ENCODE measurements at places on chromosomes 2 and 18.

DNA sequence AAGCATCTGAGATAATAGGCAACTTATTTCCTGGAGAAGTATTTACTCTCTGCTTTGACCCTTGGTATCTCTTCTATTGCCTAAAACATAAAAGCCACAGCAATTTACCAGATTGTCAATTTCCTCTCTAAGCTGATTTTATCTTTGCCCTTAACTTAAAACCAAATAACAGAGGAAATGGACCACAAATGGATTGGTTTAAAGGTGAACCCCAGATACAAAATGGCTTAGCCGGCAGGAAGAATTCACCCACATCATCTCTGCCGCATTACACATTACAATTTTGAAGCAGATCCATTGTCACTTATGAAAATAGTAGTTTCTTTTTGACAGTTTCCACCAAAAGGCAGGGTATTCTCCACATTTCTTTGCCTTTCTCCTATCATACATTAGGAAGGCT lies 585.8 kb upstream of the CHAC2 start:
- no peak for DNase-seq

GRCh38 chr2:12816379-12817306 lies 99.9 kb downstream of the TRIB2 start:
- DNase-seq = no peak

DNA sequence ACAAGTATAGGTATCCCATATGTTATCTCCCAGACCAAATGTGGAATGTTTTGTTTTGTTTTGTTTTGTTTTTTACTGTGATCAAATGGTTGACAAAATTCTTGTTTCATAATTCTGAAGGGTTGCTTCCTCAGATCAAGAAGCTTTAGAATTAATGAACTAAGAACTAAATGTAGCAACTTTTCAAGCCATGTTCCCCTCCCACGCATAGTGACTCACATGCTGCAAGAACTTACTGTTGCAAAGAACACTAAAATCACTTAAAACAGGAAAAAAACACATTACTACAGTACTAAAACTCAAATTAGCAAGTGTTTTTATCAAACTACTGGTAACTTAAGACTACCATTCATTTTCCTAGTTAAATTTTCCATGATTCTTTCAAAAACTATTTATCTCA lies 30.6 kb downstream of the HNRNPLL start:
- no peak for DNase-seq

- no peak for DNase-seq
Observed at GRCh38 chr18:70036771-70037347, 89.2 kb upstream of the CD226 start.

DNA sequence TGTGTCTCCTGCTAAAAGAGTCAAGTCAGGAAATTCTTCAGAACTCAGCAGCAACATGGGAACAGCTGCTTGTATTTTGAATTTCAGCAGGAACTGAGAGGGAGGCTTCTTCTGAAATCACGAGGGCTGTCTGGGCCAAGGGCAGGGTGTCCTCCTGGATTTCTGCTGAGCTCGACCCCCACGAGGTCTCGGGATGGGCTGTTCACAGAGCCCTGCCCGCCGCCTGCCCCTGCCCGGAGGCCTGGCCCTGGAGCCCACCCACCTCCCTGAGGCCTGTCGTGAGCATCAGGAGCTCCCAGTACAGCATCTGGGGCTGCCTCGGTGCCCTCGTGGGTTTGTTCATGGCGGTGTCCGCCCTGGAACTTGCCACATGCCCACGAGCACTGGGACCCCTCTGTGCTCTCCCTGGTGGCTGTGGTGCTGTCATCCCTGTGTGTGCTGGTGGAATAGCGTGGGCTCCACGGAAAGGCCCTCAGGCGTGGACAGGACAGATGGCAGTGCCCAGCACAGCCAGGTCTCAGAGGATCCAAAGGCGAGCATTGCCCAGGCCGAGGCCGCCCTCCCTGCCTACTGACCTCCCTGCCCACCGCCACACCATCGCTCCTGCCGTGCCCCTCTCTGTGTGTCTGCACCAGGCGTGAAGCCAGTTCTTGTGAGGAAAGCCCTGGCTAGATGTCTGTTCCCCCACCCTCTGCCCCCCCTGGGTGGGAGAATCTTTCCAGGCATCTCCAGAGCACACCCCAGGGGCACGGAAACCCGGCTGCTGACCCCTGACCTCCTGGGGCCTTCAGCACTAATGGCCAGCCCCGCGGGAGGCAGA lies 25.9 kb downstream of the RAMP1 start:
- DNase-seq = peak; percentile 10

DNA sequence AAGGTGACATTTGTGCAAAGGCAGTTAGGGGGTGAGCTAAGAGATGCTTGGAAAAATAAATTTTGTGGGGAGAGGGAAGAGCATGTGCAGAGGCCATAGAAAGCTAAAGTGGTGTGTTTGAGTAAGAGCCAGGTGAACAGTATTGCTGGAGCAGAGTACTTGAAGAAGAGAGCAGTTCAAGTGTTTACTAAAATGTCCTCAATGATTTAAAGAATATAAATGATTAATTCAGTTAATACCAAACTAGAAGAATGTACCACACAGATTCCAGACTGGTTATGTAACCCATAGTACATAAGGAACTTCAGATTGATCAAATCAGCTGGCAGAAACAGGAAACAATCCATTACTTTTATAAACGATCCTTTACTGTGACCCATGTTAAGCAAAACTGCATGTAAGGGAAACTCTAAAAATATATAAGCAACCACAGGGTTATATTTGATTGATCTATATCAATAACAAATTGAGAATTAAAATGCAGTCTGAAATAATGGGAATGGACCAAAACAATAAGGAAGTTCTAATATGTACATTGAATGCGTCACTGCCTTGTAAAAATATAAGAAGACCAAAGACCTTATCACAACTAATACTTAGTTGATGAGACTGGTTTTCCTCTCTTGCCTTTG lies 76.9 kb downstream of the LDAH start:
- DNase-seq = no peak

DNA sequence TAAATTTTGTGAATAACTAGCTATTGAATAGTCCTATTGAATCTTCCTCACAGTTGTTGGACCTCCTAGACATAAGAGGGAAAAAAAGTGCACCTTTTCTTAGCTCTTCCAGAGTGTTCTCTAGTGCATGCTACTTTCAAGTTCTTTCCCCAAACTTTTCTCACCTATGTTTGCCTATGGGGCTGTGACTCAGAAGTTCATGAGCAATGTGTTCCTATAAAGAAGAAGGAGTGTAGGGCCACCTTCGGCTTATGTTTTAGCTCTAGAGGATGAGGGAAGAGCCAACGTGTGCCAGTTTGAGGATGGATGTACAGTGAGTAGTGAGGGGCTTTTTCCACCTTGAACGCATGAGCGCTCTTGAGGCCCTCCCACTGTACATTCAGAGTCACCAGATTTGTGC lies 27.0 kb upstream of the HNMT start:
- no peak for DNase-seq

DNA sequence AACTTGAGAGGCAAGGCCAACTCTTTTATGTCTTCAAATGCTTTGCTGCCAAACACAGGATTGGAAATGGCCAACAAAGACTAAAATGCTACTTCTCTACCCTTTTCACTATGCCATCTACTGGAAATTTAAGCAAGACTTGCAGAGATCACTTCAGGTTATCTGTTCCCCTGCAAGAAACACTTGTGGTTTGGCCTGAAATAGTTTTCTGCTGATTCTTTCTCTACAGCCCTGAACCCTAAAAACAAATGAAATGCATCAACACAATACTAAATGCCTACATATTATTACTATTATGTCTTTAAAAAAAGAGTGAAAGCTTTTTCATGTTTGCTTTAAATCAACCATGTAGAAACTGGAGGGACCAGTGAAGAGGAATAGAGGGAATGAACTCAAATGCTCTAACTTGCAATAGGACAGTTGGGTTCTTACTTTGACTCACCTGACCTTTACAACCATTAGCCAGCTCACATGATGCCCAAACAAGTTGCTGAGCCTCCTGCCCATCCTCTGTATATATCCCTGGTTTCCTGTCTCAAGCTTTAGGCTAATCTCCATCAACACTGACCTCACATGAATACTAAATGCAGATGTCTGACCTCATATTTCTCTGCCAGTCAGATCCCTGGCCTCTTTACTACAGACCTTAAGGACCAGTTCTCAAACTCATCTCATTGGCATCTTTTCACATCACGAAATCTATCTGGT lies 17.5 kb upstream of the ADAM17 start:
- no peak for DNase-seq

DNA sequence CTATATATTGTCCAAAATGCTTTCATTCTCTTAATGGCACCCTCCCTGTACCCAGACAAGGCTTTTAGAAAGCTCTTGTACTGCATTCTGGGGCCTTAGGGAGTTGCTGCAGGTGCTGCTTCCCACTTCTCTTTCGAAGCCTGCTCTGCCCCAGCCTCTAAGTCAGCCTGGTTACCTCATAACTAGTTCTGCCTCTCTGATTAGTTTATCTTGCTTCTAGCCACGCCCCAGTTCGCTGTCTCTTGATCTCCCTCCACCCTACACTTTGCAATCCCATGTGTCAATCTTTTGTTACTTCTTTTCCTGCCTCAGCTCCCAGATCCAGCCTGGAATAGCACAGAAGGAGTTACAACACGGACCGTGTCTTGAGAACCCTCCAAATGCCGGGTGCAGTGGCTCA lies 13.8 kb upstream of the NCOA1 start:
- DNase-seq = no peak

DNA sequence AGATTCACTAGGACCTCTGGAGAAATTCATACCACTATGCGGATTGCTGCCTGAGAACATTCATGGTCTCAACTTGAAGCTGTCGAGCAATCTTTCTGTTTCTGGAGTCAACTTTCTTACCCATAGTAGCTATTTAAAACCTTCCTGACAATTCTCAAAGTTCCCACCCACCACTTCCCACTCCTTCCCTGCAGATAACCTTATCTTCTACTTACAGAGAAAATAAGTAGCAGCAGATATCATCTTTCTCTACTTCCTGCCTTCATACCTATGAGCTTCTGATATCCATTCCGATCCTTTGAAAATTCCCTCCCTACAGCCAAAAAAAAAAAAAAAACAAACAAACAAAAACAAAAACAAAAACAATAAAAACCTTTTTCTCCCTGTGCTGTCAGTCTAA lies 81.2 kb upstream of the CYRIA start:
- no peak for DNase-seq

DNA sequence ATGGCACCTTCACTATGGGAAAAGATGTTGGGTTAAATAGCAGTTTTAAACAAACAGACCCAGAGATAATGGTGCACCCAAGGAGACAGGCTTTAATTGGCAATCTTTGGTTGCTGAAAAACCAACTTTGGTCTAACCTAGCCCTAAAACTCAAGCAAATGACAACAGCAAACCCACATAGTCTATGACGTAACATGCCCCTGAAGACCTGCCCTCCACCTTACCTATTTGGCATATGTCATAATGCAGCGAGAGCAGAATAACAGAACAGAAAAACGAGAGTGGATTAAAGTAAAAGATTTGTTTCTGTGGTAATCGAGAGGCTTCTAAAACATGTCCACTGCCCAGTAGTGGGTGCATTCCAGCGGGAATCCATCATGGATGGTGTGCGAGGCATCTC lies 200.7 kb downstream of the DCDC2C start:
- no peak for DNase-seq

- DNase-seq = no peak
Observed at GRCh38 chr2:33307659-33308270, 168.7 kb upstream of the RASGRP3 start.

- DNase-seq = no peak
Observed at GRCh38 chr2:157337978-157338377, 12.4 kb upstream of the ERMN start.

DNA sequence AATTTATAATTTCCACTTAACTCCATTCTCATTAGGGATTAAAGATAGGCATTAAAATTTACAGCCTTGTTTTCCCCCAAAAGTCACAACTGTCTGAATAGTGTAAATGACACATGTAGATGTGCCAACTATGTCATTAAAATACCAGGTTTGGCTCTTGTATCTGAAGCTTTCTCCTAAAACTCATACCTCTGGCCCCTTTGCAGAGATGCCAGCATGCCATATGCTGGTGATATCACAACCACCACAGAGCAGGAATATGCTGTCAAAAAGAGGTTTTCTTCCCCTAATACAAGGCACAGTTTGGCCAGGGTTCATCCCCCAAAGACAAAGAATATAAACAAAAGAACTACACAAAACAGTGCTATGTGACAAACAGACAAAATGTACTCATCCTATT lies 65.4 kb downstream of the REV1 start:
- no peak for DNase-seq

DNA sequence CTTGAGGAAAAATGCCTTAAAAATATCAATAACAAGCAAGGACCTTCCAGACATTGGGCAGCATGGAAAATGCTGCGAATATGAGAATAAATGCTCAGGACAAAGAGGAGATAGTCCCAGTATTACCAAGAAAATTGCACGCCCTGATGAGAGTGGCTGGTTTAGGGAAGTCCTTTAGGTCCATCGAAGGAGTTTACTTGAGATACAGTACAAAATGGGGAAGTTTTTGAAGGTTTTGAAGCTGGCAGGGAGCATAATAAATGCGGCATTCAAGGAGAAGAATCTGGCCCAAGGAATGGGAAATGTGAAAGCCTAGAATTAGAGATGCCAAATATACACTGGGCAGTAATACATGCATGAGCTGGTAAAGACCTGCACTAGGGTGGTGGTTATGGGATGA lies 90.2 kb upstream of the SPATS2L start:
- no peak for DNase-seq

DNA sequence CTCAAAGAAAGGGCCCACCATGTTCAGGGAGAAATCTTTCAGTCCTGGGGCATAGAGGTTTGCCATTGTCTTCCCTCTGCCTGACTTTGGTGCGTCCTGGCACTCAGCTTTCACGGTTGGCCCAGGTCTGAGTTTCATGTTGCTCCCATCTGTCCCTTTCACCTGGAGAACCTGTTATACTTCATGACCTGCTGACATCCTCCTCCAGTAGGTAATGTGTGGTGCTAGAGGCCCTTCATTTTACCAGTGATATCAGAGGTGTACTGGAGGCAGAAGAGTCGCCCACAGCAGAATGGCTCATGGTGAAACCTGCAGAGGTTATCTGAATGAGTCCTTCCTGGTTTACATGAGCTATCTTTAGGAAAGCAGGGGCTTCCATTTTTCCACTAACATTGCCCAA lies 128.8 kb upstream of the DLX2 start:
- DNase-seq = no peak

GRCh38 chr18:46067438-46068007 lies 4.5 kb downstream of the PSTPIP2 start:
- no peak for DNase-seq

- no peak for DNase-seq
Observed at GRCh38 chr2:1628893-1629292, 115.4 kb downstream of the PXDN start.

DNA sequence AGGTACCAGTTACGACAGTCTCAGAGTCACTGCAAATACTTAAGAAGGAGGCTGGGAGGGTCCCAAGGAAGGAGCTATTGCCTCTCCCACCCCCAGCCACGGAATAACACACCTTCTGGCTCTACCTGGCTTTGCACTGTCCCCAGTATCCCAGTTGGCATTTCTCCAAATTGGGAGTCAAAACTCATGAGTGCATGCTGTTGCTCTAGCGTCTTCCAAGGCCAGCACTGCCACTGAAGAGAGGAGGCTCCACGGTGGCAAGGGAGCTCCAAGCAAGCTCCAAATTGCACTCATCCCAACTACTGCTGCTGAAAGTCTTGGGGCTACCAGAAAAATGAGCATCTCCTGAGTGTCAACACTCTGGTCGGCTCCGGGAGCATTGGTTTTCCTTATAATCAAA lies 1.6 kb downstream of the SCTR start:
- DNase-seq = no peak
